ENCODE measurements at places on chromosomes 5 and 9.
A peak's percentile ranks its signal among the peaks of the same experiment; 100 is the strongest.

DNA sequence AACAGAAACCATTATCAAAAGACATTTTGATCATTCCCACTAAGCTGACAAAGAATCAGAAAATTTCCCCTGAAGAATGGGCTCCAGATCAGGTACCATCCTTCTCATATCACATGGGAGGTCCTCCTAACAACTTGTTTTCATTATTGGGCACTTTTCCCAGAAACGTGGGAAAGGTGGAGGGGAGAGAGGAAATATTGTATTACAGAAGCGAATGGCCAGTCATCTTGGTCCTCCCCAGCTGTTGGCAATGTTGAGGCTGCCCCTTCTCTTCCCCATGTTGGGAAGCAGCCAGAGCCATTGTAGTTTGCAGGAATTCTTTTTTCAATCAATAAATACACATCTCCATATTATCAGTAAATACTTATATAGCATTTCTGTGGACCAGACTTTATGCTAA, 126.2 kb upstream of the ZNF608 start:
- DNase-seq: no peak

DNA sequence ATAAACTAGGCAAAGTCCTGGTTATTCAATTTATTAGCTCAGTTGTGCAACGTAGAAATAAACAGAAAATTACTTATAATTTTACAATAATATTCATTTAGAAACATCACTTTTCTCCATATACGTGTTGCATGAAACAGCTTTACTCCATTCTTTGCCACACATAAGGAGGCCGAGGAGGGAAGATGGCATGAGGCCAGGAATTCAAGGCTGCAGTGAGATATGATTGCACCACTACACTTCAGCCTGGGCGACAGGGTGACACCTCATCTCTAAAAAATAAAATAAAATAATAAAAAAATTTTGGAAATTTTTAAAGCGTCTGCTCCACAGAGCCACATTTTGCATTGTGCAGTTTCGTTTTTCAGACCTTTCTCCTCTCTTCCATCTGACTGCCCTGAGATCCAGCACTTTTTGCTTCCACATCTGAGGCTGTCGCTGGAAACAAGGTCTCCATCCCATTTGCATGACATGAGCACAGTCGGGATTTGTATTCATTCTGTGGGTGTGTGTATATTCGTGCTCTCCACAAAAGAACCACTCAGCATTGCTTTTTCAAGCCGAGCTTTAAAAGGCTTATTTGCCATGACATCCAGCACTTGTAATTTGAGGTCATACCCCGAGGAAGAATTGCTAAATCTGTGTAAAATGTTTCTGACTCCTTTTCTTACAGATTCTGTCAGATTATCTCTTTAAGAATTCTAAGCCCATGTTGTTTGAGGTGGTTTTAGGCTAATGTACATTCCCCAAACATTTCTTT, 98.6 kb upstream of the MSX2 start:
- no peak for DNase-seq

GRCh38 chr9:91420501-91421127, 3.0 kb downstream of the NFIL3 start:
- no peak for DNase-seq

DNA sequence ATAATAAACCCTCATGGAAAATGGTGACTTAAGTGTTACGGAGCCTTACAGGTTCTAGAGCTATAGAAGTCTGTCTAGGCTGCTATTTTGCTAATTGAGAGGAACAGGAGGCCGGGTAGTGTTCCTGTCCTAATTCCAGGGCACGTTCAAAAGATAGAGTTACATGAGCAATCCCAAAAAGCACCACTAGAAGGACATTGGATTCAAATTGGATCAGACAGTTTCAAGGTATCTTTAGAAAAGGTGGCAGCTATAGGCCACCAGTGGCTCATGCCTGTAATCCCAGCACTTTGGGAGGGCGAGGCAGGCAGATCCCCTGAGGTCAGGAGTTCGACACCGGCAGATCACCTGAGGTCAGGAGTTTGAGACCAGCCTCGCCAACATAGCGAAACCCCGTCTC, 458.8 kb downstream of the TMEM232 start:
- DNase-seq: no peak

GRCh38 chr5:55991768-55992486, 2.8 kb downstream of the IL6ST start:
- no peak for DNase-seq

GRCh38 chr9:90012949-90013348, 408.1 kb downstream of the GADD45G start:
- no peak for DNase-seq

DNA sequence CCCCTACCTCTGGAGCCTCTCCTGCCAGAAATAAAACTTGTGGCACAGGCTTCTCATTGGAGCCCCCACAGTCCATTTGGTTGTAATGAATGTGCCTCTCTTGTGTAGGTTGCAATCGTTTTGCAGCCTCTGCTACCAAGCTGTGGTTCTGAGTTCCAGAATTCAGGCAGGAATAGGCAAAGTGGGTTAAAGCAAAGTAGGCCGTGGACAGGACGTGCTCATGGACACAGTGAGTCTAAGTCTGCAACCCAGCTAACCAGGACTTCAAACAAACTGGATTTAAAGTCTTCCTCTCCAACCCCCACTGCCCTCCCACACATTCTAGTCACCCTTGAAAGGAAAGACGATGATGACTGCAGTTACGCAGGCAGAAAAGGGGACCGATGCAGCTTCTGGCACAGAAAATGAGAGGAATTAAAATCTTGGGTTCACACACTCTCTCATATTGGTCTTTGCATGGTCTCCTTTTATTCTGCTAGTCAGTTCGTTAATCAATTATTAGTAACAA, 260.0 kb downstream of the PIK3R1 start:
- DNase-seq: no peak

- DNase-seq: no peak
Observed at GRCh38 chr9:19074836-19075235, 25.6 kb downstream of the RRAGA start.

GRCh38 chr5:38479315-38479904, 77.0 kb downstream of the LIFR start:
- DNase-seq: no peak

GRCh38 chr9:811106-811531, 30.4 kb upstream of the DMRT1 start:
- DNase-seq: no peak

- no peak for DNase-seq
Observed at GRCh38 chr9:98516897-98517503, 191.7 kb downstream of the GABBR2 start.

DNA sequence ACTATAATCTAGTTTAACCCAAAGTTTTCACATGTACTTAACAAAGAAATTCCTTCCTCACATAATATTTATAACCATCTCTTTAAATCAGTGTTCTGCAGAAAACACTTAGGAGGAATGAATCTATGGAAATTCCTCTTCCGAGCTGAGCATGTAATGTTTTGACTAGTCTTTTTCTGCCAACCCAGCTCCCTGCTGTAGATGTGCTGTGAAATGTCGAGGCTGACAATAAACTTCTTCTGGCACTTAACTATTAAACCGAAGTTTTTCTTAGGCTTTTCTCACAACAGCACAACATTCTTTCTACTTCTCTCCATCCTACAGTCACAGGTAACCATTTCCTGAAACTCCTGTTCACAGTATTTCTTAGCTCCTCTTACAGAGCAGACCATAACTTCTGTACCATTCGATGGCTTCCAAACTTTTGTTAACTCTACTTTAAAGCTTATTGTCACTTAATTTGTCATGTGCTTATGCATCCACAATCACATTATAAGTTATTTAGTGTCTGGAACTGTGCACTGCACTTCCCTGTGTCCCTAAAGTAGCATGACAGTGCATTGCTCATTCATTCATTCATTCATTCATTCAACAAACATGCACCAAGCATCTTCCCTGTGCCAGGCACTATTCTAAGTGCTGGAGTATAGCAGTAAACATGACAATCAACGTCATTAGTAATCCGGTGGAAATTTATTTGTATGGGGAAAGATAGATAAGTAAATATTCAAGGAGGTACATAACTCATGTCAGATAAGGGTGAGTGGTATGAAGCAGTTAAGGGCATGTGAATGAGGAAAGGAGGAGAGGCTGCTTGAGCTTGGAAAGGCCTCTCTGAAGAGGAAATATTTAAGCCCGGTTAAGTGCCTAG, 54.6 kb downstream of the TSSK1B start:
- DNase-seq: no peak

DNA sequence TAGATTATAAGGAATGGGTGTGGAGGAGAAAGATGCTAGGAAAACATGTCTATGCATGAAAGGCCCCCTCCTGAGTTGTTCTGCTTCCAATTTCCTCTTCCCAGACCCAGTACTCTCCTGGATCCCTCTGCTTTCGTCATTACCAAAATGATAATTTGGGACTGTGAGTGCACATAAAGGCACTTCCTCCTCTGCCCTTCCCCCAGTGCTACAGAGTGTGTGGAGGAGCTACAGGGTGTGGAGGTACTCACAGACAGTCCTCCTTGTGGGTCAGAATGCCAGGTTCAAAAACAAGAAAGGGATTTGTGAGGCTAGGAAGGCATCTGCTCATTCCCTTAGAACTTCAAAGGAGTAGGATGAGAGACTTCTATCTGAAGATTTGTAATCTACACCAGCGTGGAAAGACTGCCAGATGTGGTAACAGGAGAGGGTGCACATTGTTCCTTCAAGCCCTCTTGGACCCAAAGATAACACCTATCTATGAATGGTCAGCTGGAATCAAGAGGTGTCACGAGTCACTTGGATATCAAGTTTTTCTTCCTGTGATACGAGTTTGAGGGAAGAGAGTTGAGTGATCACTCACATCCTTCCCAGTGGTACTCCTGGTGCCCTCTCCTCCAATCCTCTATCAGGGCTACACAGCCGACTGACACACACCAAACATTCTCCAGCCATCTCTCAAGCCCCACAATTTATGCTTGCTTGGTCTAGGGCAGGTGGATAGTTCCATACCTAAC, 201.1 kb downstream of the EPB41L4A start:
- DNase-seq: no peak

GRCh38 chr5:39716532-39717028, 291.8 kb upstream of the DAB2 start:
- DNase-seq: no peak

DNA sequence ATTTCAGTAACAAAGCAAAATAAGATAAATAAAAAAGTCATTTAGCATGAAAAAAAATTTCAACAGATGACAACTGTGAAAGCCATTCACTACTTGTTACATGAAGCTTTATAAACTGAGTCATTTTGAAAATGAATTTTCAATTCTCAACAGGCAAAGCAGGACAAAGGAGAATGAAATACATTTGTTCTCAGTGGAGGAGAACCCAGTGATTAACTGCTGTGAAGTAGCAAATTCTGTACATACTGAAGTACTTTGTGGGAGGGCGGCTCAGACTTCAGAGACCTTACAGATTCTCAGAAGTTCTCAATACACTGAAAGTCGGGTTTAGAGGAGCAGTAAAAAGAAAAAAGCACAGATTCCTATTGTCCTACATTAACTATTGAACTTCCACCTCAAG, 21.7 kb downstream of the SKIC3 start:
- no peak for DNase-seq

DNA sequence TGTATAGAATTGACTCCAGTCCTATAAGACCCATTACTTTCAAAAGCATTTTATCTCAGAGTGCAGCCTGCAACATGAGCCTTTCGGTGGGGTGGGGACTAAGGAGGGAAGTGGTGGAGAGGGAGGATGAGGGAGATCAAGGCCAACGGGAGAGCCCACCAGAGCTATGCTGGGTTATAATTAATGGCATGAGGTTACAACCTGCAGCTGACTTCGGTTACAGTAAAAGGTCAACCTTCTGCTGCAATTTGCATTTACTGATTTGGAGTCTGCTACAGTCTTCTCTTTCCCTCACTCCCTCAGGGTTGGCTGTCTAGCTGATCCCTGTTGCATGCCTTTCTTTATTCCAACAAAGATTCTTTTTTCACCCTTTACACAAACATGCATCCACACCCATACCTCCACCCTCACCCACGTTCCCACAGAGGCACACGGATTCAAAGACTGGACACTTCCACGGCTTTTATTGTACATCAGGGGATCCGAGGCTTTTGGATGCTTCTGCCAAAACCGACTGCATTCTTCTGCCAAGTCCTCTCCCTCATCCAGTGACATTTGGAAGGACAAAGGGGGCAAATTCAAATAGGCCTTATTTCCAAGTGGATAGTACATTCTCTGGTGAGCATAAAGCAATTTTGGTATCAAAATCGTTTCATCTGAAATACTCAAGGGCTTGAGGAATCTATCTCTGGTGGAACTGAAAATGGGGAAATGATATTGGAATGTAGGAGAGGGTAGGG, 381.2 kb downstream of the NFIB start:
- no peak for DNase-seq

DNA sequence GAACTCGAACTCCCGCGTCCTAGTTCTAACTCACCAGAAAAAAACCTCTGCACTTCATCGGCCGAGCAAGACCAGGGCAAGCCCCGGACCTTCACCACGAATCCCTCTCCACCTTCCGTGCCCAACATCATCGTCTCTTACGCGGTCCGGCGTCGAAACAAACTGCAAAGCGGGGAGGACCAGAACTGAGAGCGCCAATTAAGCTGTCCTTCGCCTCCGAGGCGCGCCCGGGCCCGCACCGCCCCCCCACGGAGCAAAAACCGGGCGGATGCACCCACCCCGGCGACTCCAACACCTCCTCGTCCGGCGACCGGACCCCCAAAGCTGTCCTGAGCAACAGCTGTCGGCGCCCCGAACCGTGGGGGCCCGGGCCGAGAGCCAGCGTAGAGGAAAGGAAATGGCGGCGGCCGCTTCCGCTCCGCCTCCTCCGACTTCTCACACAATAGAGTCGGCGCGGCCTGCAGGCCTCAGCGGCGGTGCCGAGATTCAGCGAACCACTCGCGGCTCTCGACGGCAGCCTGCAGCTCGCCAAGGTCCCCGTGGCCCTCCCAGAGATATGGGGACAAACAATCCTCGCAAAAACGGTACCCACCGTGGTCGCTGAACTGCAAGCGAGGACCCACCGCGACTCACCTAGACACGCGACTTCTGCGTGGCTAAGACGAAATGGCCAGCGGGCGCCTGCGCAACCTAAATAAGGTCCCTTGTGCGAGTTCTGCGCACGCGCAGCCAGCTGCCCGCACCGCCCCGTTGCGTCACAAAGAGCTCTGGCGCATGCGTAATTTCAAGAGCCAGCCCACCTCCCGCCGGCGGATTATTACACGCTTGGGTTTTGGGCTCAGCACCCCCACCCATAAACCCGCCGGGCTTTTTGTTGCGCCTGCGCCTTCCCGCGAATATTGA, at the start of gene HNRNPH1:
HNRNPH1 (minus strand) TSS at position 669 of the 903 bp plus-strand sequence; CDS start at position 131, 538 bp downstream.
- DNase-seq: peak; percentile 97

DNA sequence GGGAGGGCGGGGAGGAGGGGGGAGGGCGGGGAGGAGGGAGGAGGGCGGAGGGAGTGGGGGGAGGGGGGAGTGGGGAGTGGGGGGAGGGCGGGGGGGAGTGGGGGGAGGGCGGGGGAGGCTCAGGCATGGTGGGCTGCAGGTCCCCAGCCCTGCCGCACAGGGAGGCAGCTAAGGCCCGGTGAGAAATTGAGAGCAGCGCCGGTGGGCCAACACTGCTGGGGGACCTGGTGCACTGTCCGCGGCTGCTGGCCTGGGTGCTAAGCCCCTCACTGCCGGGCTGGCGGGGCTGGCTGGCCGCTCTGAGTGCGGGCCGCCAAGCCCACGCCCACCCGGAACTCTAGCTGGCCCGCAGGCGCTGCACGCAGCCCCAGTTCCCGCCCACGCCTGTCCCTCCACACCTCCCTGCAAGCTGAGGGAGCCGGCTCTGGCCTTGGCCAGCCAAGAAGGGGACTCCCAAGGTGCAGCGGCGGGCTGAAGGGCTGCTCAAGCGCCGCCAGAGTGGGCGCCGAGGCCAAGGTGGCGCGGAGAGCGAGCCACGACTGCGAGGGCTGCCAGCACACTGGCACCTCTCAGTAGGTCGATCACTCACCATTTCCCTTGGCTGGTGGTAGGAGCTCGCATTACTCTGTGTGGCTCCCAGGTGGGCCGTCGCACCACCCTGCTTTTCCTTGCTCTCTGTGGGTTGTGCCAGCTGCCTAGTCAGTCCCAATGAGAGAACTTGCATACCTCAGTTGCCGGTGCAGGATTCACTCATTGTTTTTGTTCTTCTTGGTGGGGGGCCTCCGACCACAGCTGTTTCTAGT, 160.2 kb downstream of the CNTLN start:
- DNase-seq: no peak
